Bone marrow (tissue), 2 donors: ENCODE measurements at places on chromosomes 13 and 19.

DNA sequence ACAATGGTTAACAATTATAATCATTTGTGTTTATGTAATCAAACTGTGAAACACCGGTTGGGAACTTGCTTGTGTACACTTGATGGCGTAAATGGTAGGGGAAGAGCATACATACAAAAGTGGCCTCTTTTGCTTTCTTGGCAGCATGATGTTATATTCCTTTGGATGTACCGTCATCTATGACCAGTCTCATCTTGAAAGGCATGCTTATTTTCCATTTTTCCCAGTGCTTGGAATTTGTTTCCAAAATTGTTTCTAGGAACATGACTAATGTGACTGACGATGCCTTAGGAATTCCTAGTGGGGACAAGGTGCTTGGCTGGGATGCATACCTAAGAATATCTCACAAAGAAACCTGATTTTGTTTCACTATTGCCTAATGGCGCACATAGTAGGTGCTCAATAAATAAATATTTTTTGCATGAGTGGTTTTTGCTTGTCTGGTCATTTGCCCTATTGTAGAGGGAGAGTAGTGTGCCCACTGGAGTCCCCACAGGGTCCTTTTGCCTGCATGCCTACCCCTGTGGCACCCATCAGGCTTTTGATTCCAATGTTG lies 45.5 kb downstream of the SAE1 start:
- DNase-seq = no peak

DNA sequence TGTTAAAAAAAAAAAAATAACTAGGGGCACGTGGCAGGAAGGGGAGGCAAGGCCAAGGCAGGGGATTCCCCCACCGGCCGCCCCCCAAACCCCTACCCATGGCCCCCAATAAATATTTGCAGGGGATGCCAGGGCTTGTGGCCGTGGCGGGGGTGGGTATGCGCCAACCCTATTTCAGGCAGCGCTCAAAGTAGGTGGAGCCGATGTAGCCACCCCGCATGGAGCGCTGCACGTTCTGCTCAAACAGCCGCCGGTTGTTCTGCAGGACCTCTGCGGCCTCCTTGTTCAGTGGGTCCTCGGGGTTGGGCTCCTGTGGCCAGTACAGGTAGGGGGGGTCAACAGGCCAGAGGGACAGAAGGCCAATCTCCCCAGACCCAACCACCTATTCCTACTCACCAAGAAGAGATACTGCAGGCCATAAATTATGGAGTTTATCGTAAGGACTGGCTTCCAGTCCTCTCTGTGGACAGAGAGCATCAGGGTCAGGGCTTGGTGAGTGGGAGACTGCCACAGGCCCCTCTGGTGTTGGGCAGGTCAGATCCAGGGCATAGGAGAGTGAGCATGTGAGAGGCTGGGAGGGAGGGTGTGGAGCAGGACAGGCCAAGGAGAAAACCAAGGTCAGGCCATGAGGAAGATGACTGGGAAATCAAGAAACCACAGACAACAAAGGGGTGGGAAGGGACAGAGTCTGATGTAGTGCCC lies 1.2 kb upstream of the CHMP2A start:
- no peak for DNase-seq

DNA sequence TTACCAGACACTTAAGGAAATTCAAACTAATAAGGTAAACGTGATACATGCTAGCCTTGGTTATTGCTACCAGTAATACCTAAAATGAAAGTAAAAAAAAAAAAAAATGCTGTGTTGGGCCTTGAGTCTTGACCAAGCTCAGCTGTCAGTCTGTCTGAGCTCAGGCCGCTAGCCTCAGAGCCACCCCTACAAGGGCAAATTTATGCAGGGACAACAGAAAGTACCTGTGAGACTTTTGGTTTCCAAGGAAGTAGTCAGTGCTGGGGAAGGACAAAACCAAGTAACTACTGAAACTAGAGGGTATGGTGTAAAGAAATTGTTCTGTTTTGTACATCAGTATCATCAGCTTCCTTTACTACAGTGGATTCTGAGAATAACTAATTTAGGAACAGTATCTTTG lies 134.3 kb upstream of the SLITRK5 start:
- DNase-seq = no peak

- no peak for DNase-seq
Observed at GRCh38 chr19:48513289-48514122, 1.9 kb upstream of the LMTK3 start.

DNA sequence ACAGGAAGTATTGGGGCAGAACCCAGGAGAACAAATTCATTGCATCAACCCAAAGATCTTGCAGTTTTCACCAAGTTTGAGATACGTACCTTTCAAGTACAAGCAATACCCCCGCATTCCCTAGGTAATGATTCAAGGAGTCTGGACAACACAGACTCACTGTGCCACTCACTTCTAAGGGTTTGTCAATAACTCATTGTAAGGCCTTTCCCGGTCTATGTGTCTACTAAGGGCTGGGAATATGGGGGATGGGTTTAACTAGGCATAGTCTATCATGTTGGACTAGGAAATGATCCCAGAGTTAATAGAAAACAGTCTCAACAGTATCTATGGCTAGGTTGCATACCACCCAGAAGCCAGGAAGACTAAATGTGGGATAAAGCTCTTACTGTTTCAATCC lies 8.3 kb upstream of the ITM2B start:
- DNase-seq = no peak

GRCh38 chr19:49546825-49547565 lies 19.2 kb downstream of the RCN3 start:
- peak; percentile 14 for DNase-seq

- DNase-seq = no peak
Observed at GRCh38 chr19:16851031-16851712, 22.0 kb downstream of the SIN3B start.

- peak; percentile 81 for DNase-seq
Observed at GRCh38 chr13:99506634-99507033, 5.4 kb downstream of the TM9SF2 start.

DNA sequence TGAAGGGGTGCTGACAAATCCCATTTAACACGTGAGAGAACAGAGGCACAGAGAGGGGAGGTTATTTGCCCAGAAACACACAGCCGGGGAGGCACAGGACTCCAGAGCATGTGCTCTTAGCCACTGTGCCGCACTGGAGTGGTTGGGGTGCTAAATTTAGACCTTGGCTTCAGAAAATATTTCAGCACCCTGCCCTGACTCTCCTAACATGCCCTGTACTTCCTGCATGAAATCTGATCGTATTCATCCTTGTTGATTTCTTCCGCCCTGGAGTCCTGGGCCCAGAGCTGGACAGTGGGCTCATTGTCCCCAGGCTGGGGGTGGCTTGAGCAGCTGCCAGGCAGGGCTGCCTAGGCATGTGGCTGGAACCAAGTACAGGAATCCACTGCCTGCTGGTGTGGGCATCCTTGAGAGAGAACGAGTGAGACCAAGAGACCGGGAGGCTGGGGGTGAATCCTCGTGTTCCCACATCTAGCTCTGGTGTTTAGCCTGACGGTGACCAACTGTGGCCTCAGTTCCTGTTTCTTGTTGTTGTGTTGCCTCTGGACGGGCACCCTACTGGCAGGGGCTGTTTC lies 5.3 kb downstream of the SLC27A1 start:
- DNase-seq = no peak

GRCh38 chr13:113655346-113656002 lies 2.5 kb downstream of the ATP4B start:
- DNase-seq = no peak

DNA sequence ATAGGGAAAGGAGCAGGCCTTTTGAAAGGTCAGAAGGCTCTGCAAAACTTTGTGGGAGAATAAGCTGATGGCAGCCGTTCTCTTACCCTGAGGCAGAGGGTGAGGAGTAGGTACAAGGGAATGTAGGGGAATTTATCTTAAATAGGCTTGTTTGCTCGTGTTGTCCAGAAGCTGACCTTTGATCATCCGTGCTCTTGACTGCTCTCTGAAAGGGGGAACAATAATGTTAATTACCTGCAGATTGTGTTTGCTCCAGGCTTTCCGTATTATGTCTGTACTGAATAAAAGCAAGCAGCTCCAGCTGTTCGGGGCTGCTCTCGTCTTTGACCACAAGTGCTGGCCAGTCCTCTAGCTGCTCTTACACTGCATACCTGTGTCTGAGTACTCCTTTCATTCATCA lies 116.3 kb downstream of the ZNF429 start:
- no peak for DNase-seq
